ENCODE measurements at places on chromosomes 16 and 17.
A peak's percentile ranks its signal among the peaks of the same experiment; 100 is the strongest.

DNA sequence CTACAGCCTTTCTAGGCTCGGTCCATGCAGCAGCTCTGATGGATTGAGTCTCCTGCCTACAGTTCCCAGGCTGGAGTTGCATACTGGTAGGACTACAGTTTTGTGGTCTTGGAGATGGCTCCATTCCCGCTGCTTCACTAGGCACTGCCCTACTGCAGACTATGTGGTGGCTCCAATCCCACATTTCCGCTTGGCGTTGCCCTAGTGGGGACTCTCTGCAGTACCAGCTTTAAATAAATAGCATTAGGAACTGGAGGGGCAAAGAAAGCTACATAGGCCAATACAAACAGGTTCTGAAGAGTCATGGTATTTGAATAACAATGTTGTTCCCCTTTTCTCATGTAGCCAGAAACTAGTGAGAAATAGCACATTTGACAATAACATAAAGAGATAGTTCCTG is 5.4 kb upstream of the GOSR2 start:
- DNase-seq, result no peak

- no peak for DNase-seq
Observed at GRCh38 chr16:74249846-74250245, 46.8 kb upstream of the PSMD7 start.

GRCh38 chr17:44178133-44178532 is 7.6 kb downstream of the ASB16 start:
- DNase-seq, result no peak

- DNase-seq, result no peak
Observed at GRCh38 chr16:25124503-25124902, 13.0 kb downstream of the LCMT1 start.

DNA sequence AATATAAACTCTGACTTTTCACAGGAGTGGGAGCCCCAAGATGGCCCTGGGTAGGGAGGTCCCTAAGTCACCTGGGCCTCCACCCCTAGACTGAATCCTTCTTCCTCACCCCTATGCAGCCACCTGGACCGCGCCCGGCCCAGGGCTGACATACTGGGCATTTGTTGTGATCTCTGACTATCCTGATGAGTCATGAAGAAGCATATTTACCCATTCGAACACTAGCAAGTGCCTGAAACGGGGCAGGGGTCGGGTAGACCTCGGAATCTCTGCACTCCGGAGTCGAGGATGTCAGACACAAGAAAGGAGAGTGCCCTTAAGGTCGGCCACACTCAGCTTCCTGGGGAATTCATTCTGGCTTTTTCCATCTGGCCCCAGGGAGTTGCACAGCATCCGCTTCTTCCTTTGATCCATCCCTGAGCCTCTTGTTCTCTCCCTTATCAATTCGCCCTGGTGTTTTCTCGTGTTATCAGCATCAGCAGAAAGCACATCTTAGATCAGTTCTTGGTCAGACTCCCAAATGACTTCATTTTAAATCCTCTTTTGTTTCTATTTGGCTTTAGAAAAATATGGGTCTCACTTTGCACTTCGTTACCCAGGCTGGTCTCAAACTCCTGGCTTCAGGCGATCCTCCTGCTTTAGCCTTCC is 10.4 kb downstream of the METTL22 start:
- DNase-seq, result no peak

DNA sequence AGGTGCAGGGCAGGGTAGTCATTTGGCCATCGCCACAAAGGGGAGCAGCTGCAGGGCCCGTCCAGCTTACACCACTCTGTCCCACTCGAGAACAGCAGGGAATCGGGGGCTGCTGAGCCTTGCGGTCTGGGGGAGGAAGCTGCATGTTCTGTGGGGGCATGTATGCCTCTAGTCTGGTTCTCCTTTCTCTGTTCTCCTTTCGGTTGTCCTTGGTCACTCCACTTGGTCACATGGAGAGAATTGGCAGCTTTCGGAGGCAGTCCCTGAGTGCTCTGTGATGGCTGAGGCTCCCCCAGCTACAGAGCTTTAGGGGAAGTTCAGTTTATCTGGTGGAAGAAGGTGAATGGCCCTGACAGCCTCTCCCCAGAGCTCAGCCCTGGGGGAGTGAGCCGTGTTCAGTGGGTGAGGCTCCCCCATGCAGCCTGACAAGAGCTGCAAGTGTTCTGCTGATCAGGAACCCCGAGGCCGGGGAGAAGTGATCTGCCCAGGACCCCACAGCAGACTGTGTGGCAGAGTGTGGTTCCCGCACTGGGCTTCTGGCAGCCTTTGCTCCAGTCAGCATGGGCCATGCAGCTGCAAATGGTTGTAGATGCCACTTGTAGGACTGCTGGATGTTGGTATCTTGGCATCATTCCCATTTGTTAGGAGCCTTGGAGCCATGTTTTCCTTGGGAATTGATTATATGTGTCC is 22.3 kb upstream of the SMPD3 start:
- DNase-seq, result no peak

DNA sequence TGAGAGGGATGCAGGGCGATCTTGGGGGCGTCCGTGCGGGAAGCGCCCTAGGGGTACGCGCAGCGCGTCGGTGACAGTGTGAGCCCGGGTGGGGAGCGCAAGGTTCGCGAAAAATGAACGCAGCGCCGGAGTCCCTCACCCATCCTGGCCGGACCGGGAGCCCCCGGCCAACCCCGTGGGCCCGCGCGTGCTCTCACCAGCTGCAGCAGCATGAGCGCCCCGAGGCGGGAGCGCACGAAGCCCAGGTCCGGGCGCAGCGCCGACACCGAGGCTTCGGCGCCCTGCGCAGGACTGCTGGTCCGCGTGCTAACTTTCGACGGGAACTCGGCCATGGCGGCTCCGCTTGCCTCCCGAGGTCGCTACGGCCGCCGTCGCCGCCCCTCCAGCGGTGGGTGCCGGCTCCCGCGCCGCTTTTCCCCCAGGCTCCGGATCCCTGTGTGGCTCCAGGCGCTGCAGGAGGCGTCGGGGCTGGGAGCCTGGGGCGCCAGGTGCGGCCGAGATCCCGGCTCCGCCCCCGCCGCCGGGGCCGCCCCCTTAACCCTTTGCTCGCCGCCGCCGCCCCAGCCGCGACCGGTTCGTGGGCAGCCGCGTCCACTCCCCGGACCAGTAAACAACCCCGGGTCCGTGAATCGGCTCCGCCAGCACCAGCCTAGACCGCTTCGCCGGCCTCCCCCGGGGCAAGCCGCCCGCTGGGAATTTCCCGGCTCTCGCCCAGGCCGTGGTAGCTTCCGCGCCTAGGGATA is at the start of gene PLLP:
PLLP (minus strand) TSS at position 464 of the 743 bp plus-strand sequence; CDS start at position 332, 132 bp downstream.
- DNase-seq, result peak; percentile 45

DNA sequence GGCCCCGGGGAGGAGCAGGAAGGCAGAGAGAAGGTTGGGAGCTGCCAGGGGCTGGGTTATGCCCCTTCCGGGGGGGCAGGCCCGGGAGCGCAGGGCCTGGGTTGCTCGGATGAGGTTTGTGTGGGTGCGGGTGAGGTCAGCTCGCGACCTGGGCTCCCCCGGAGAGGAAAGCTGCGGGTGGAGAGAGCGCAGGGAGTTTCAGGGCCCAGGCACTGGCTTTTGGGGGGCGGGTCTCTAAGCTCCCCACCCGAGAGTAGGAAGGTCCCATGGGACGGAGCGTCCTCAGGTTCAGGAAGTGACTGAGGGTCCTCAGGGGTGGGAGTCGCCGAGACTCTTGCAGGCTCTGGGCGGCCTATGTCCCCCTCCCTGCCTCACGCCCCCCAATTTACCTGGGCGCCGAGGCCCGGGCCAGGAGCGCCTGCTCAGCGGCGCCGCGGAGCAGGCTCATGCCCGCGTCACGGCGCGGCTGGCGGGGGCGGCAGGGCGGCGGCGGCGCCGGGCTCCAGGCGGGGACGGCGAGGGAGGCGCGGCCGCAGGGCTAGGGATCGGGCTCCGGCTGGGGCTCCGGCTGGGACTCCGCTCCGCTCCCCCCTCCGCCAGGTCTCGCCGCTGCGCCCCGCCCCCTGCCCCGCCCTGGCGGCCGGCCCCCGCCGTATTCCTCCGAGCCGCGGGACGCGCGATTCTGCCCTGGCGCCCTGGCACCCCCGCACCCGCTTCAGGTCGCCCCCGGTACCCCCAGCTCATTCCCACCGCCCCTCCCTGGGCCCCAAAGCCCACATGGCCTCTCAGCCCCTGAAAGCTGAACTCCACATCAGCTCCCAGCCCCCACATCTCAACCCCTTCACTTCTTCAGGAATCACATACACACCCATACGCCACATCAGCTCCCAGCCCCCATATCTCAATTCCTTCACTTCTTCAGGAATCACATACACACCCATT is at the start of gene DOK4:
DOK4 (minus strand) TSS at position 578 of the 942 bp plus-strand sequence. CDS start 6,986 bp downstream, outside the sequence.
- peak; percentile 55 for DNase-seq

DNA sequence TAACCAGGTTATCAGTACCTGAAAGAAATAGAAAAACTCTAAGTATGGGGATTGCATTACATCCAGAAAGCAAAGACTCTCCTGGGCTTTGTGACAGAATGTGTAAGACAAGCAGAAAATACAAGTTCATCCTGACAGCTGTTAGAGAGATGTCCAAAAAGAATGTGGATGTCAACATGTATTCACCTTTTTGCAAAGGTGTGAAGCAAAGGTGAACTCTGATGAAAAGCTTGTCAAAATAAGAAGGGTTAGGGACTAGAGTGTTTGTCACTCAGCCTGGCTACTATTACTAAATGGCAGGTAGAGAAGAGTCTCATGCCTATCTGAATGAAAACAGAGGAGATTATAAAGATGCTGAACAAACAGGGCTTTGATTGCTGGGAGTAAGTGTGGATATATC is 527.6 kb upstream of the CA10 start:
- DNase-seq, result no peak

GRCh38 chr17:65115839-65116238 is 21.3 kb upstream of the RGS9 start:
- no peak for DNase-seq

DNA sequence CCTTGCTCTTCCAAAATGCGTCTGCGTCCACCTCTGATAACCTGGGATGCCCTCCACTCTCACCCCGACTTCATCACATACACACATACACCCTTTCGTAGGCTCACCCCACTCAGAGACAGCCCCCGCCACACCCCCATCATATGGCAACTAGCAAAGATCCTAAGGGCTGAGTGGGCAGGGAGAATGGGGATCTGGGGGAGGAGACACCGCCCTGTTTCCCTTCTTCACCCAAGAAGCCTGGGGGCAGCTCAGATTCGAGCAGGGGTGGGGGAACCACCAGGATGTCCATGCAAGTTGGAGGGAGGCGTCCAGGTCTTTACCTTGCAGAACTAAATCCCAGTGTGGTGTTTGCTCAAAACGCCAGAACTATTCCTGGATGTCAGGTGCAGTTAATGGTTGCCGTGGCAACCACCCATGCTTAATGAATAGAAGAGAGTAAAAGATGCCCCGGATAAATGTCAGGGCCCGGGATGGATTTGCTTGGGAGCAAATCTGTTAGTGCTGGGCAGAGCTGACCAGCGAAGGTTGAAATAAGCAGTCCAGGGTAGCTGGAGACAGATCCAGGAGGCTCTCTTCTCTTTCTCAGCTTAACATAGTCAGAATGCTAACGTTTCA is 72.8 kb downstream of the CACNG3 start:
- DNase-seq, result no peak

GRCh38 chr16:58264007-58264406 is 30.8 kb downstream of the PRSS54 start:
- DNase-seq, result no peak

- no peak for DNase-seq
Observed at GRCh38 chr16:15822957-15823356, 33.9 kb downstream of the MYH11 start.

DNA sequence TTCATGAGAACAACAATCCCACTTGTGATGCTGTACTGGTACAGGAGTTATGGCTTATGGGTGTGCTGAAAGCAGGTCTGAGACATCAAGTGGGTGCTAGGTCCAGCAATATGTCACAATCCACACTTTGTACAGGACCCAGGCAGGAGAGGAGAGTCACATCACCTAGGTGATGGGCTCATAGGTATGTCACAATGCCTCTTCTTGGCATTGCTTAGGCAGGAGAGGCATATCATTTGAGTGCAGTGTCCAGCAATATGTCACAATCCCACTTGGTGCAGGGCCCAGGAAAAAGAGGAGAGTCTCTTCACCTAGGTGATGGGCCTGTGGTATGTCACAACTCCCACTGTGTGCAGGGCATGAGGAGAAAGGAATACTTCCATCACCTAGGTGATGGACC is 2110.0 kb downstream of the TP53TG3F start:
- DNase-seq, result no peak

- DNase-seq, result peak; percentile 72
Observed at GRCh38 chr17:76397687-76398522, 13.5 kb downstream of the SPHK1 start.

GRCh38 chr17:7745748-7746470 is 28.4 kb downstream of the DNAH2 start:
- DNase-seq, result peak; percentile 98

GRCh38 chr17:76138896-76139752 is 1.9 kb downstream of the FOXJ1 start:
- no peak for DNase-seq

DNA sequence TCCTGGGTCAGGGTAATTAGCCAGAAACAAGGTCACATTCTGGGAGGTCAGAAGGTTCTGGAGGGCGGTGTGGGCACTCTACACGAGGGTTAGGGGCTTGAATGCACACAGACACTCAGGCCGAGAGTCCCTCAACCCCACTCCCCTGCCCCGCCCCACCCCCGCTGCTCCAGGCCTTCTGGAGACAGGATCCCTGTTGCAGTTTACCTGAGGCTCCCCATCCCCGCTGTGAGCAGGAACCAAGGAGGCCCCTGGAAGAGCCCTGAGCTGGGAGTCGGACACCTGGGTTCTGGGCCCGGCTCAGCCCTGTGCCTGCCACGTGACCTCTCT is 4.4 kb upstream of the ACTG1 start:
- DNase-seq, result no peak

GRCh38 chr16:10827691-10828341 is 9.2 kb upstream of the TVP23A start:
- peak; percentile 83 for DNase-seq

- no peak for DNase-seq
Observed at GRCh38 chr16:87740441-87740840, 25.3 kb downstream of the KLHDC4 start.

- DNase-seq, result no peak
Observed at GRCh38 chr17:17156511-17156910, 49.6 kb downstream of the PLD6 start.

GRCh38 chr16:10356870-10357842 is 28.7 kb upstream of the ATF7IP2 start:
- DNase-seq, result no peak

All from amniotic epithelial cell (primary cell).